ENCODE measurements at places on chromosomes 3 and 15. TPM values are rescaled to one million over a fixed set of nuclear protein-coding genes. Genes with fewer than 3 reads are reported as not detected.

CPNE9 gene
- total RNA-seq, result not detected

LMCD1 gene
- 15.6 TPM for total RNA-seq

BUB1B gene
- total RNA-seq, result 91.0 TPM

GAP43 gene
- not detected for total RNA-seq

CAMK2N2 gene
- total RNA-seq, result not detected

RAD51 gene
- 32.3 TPM for total RNA-seq

IL1RAP gene
- total RNA-seq, result 29.6 TPM

GMNC gene
- not detected for total RNA-seq

DNA sequence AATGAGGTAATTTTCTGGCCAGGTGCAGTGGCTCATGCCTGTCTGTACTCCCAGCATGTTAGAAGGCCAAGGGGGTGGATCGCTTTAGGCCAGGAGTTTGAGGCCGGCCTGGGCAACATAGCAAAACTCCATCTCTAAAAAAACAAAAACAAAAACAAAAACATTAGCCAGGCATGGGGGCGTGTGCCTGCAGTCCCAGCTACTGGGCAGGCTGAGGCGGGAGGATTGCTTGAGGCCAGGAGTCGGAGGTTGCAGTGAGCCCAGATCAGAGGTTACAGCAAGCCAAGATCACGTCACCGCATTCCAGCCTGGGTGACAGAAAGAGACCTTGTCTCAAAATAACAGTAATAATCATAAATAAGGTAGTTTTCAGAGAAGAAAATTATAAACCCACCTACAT is 55.7 kb downstream of the LDHAL6B start:
- peaks cover 17% of the 10 kb centered on the region for H3K36me3 ChIP-seq
- no peaks in the 10 kb centered on the region for H3K4me1 ChIP-seq

DNA sequence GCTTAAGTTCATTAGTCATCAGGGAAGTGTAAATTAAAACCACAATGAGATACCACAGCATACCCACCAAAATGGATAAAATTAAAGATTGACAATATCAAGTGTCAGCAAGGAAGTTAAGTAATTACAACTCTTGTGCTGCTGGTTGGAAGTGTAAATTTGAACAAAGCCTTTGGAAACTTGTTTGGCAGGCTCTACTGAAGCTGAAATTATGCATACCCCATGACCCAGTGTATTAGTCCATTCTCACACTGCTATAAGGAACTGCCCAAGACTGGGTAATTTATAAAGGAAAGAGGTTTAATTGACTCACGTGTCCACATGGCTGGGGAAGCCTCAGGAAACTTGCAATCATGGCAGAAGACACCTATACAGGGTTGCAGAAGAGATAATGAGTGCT is 196.1 kb downstream of the PDCD6IP start:
- H3K27me3 ChIP-seq, result no peaks in the 10 kb centered on the region
- H3K27ac ChIP-seq, result no peak overlapping the region
- no peaks in the 10 kb centered on the region for H3K4me1 ChIP-seq
- DNase-seq, result no peak

- H3K27me3 ChIP-seq, result no peaks in the 10 kb centered on the region
- H3K27ac ChIP-seq, result no peak overlapping the region
- DNase-seq, result no peak
- no peak overlapping the region for H3K4me3 ChIP-seq
- H3K4me1 ChIP-seq, result no peaks in the 10 kb centered on the region
These were observed 246.4 kb upstream of the LRIG1 start for GRCh38 chr3:66747261-66747660.

- H3K36me3 ChIP-seq, result no peaks in the 10 kb centered on the region
- peaks cover 6% of the 10 kb centered on the region for H3K4me1 ChIP-seq
- no peak overlapping the region for H3K27ac ChIP-seq
- no peak overlapping the region for H3K4me3 ChIP-seq
These were observed 614.3 kb downstream of the DIPK2A start for GRCh38 chr3:144585953-144586352.

DNA sequence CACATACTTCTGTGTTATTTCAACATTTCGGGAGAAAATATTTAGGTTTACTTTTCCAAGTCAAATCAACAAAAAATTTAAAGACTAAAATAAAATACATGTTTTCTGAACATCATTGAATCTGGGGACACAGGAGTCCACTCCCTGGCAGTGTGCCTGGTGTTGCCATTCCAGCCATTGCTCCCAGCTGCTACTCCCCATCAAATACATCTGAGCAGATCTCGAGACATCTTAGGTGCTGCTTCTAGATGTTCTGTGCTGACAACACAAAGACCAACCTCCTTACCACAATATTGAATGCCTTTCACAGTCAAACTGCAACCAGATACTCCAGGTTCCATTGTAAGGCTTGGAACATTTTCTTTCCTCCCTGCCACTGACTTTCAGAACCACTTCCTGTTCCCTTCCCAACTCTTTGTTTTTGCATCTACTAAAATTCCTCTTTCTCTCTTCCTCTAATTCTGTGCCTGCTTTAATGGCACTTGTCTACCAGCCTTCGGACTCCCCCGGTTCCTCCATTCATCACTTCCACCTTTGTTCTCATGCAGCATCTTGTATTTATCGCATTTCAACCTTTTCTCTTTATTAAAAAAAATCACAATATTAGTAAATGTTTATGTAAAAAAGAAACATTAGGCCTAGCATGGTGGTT is 81.1 kb upstream of the SLC4A7 start:
- no peaks in the 10 kb centered on the region for H3K36me3 ChIP-seq
- no peak for DNase-seq
- peaks cover 7% of the 10 kb centered on the region for H3K4me1 ChIP-seq
- no peak overlapping the region for H3K27ac ChIP-seq

- H3K4me3 ChIP-seq, result no peak overlapping the region
- H3K27me3 ChIP-seq, result no peaks in the 10 kb centered on the region
- H3K4me1 ChIP-seq, result no peaks in the 10 kb centered on the region
- H3K27ac ChIP-seq, result no peak overlapping the region
These were observed 23.9 kb downstream of the ATP13A3 start for GRCh38 chr3:194462936-194463335.

DNA sequence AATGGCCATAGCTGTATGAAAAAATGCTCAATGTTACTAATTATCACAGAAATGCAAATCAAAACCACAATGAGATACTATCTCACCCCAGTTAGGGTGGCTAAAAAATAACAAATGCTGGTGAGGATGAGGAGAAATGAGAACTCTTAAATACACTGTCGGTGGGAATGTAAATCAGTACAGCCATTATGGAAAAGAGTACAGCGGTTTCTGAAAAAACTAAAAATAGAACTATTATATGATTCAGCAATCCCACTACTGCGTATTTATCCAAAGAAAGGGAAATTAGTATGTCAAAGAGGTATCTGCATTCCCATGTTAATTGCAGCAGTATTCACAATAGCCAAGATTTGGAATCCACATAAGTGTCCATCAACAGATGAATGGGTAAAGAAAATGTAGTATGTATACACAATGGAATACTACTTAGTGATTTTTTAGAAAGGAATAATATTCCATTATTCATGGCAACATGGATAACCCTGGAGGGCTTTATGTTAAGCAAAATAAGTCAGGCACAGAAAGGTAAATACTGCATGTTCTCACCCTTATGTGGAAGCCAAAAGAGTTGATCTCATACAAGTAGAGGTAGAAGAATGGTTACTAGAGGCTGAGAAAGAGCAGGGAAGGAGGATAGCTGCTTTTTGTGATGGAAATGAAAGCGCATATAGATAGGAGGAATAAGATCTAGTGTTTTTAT is 35.0 kb downstream of the SERP1 start:
- no peaks in the 10 kb centered on the region for H3K27me3 ChIP-seq
- no peaks in the 10 kb centered on the region for H3K36me3 ChIP-seq
- no peak overlapping the region for H3K4me3 ChIP-seq
- no peak for DNase-seq
- no peaks in the 10 kb centered on the region for H3K4me1 ChIP-seq

DNA sequence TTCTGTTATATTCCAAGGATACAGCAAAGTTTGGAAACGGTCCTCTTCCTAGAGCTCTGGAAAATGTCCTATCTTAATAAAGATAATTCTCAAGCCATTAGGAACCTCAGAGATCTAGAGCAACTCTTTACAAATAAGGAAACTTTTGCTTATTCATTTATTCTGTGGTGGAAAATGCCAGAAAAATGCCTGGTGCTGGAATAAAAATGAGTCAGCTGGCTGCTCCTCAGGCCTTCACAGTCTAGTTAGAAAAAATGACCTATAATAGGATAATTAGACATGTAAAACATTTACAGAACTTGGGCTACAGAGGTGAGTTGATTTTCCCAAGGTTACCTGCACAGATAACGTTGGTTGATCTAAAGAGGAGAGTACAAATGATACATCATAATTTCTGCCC is 372.5 kb downstream of the NLGN1 start:
- DNase-seq, result no peak
- no peaks in the 10 kb centered on the region for H3K27me3 ChIP-seq
- H3K36me3 ChIP-seq, result no peaks in the 10 kb centered on the region
- H3K27ac ChIP-seq, result no peak overlapping the region

DNA sequence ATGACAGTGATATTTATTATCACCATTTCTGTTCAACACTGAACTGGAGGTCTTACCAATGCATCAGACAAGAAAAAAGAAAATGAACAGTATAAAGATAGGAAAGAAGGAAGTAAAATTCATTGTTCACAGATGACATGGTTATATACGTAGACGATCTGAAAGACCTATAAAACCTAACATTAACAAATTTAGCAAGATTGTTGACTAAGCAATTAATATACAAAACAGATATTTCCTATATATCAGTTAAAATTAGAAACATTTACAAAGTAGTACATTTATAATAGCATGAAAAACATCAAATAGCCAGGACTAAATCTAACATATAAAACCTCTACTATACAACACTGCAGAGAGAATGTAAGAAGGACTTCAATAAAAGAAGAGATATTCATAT is 92.8 kb upstream of the MELTF start:
- DNase-seq, result no peak
- H3K4me1 ChIP-seq, result no peaks in the 10 kb centered on the region
- peaks cover 16% of the 10 kb centered on the region for H3K36me3 ChIP-seq
- no peaks in the 10 kb centered on the region for H3K27me3 ChIP-seq
- no peak overlapping the region for H3K27ac ChIP-seq

- peak; percentile 44 for DNase-seq
- H3K27ac ChIP-seq, result no peak overlapping the region
- H3K4me1 ChIP-seq, result peaks cover 12% of the 10 kb centered on the region
- no peak overlapping the region for H3K4me3 ChIP-seq
These were observed 527.5 kb downstream of the NAALADL2 start for GRCh38 chr3:175386630-175387029.

GRCh38 chr3:47713655-47714054 is 68.0 kb downstream of the SMARCC1 start:
- no peak overlapping the region for H3K27ac ChIP-seq
- no peak for DNase-seq
- peaks cover 62% of the 10 kb centered on the region for H3K36me3 ChIP-seq
- H3K27me3 ChIP-seq, result no peaks in the 10 kb centered on the region
- 0 out of 2 replicates have a peak, but pooled peaks cover 4% of the 10 kb centered on the region for H3K4me1 ChIP-seq

- no peaks in the 10 kb centered on the region for H3K4me1 ChIP-seq
- H3K27me3 ChIP-seq, result no peaks in the 10 kb centered on the region
- no peak overlapping the region for H3K27ac ChIP-seq
- H3K4me3 ChIP-seq, result no peak overlapping the region
- no peak for DNase-seq
These were observed 135.0 kb upstream of the DPH6 start for GRCh38 chr15:35680951-35681350.

GRCh38 chr3:106338582-106339214 is 469.9 kb upstream of the CBLB start:
- H3K27ac ChIP-seq, result no peak overlapping the region
- no peaks in the 10 kb centered on the region for H3K27me3 ChIP-seq
- no peaks in the 10 kb centered on the region for H3K36me3 ChIP-seq
- H3K4me1 ChIP-seq, result no peaks in the 10 kb centered on the region

- no peaks in the 10 kb centered on the region for H3K27me3 ChIP-seq
- H3K36me3 ChIP-seq, result no peaks in the 10 kb centered on the region
- H3K27ac ChIP-seq, result no peak overlapping the region
- no peak overlapping the region for H3K4me3 ChIP-seq
These were observed 8.3 kb upstream of the PLCH1 start for GRCh38 chr3:155753038-155753639.

DNA sequence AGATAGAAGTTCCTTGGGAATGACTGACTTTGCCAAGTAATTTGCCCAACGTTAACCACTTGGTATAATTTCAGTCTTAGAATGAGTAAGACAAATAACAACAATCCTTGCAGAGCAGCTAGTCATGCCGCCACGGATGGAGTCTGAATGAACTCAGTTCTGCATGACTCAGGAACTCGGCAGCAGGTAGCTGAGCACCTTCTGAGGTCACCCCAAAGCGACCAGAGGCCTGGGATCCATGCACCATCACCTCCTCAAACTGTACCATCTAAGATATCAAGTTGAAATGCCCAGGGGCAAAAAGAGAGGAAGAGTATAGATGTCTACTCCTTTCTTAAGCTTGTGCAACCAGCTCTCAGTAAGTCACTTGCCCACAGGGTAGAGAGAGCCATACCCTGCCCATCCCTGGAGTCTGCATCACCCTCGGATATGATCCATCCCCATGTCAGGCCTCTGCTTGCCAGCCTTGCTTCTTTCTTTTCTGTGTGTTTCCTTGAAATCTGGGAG is 8.5 kb upstream of the CDCP1 start:
- H3K4me3 ChIP-seq, result no peak overlapping the region
- H3K27me3 ChIP-seq, result no peaks in the 10 kb centered on the region
- H3K4me1 ChIP-seq, result peaks cover 30% of the 10 kb centered on the region
- no peaks in the 10 kb centered on the region for H3K36me3 ChIP-seq
- peak overlapping the region; percentile 57 for H3K27ac ChIP-seq

GRCh38 chr3:48058091-48058490 is 41.9 kb upstream of the MAP4 start:
- H3K36me3 ChIP-seq, result peaks cover 5% of the 10 kb centered on the region
- H3K4me1 ChIP-seq, result peaks cover 11% of the 10 kb centered on the region
- H3K4me3 ChIP-seq, result no peak overlapping the region
- H3K27ac ChIP-seq, result no peak overlapping the region

- peaks cover 23% of the 10 kb centered on the region for H3K27me3 ChIP-seq
- no peaks in the 10 kb centered on the region for H3K36me3 ChIP-seq
- H3K27ac ChIP-seq, result no peak overlapping the region
These were observed 253.5 kb upstream of the CTDSPL start for GRCh38 chr3:37608061-37608702.

DNA sequence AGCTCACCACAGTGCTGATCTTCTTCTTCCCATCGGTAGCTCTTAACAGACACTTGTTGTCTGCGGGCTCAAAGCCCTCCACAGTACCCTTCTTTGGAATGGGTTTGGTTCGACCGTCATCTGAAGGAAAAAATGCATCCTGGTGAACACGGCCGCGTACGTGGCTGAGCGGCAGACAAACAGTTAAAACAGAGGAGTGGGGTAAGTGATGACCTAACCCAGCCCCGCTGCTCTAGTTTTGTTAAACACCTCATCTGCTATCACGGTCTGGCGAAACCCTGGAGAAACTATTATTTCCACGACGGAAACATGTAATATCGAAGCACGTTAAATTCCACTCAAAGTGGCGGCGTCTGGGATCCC is 725 bp downstream of the SRP14 start:
- no peak for DNase-seq
- peak overlapping the region; percentile 71 for H3K4me3 ChIP-seq
- peaks cover 10% of the 10 kb centered on the region for H3K4me1 ChIP-seq
- H3K36me3 ChIP-seq, result peaks cover 60% of the 10 kb centered on the region
- H3K27ac ChIP-seq, result peak overlapping the region; percentile 47
- no peaks in the 10 kb centered on the region for H3K27me3 ChIP-seq

All from SJSA1 (cell line).